ENCODE measurements at places on chromosomes 7 and 10.

DNA sequence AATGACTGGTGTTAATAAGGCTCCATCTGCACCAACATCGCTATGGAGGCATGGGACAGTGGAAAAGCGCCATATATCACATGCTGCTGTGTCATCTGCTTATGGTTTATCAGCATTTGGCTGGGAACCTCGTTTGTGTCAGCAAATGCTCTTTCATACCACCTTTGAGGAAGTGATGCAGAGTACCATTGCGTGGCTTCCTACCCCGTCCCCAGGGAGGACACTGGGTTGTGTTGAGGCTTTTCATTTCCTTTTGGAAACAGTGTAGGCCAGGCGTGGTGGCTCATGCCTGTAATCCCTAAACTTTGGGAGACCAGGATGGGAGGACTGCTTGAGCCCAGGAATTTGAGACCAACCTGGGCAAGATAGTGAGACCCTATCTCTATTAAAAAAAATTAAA, 6.8 kb downstream of the TACR2 start:
- no peak for DNase-seq

GRCh38 chr10:1162481-1163203, 106.5 kb downstream of the WDR37 start:
- no peak for DNase-seq

GRCh38 chr10:67696029-67696428, at the start of gene CTNNA3:
Gene CTNNA3 (minus strand): TSS chr10:67696195.
- DNase-seq = no peak

- no peak for DNase-seq
Observed at GRCh38 chr7:117069379-117069778, 116.1 kb downstream of the ST7 start.

DNA sequence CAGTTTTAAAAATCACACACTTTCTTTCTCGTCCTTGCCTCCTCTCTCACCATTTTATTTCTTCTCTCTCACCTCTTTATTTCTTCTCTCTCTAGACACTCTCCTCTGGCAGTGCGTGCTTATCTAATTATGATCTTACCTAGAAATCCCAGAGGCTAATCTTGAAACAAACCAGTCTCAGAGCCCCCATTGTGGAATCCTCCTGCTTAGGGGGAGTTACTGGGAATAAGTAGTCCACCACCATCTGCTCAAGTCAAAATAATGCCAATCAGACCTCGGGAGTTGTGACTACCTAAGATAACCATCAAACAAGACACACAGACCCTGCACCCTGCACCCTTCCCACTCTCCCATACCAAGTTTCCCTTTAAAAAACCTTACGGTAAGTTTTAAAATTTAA, 256.9 kb downstream of the POM121L12 start:
- no peak for DNase-seq

DNA sequence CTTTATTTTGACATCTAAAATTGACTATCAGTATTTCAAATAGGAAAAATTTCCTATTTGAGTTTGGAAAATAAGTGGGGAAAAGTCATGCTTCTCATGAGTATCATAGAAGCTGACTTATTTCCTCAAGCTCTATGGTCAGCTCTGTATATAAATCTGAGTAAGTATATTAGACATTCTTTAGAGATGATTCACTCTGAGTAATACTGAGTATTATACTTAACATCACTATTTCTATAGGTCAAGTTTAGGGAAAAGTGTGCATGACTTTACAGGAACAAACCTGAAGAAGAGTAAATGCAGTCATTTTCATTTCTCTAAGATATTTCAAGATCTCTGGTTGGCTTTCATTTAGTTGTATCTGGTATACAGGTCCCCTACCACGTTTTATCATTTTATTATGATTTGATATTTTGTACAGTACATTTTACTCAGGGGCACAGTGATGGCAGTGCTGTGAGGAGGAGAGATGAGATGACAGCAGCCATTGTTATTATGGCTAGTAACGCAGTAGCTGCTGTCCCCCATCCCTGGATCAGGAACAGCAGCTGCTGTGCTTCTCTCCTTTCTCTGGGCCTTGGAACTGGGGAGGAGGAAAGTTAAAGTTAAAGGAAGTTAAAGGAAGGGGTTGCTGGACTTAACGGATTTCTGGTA, 15.2 kb downstream of the SND1 start:
- DNase-seq = no peak

DNA sequence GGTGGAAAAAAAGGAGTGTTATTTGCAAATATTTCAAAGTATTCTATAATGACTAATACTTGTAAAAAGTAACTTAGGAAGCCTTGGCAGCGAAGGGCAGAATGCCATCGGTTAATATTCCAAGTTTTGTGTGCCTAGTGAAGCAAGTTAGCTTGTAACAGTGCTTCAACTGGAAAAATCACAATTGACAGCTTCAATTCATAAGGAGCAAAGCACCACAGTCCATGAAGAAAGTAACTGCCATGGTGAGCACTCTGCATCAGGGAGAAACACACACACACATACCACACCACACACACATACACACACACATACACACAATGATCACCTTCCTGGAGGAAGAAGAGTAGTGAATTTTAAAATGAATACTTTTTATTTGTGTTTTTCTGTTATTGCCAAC, 298.3 kb downstream of the CNTNAP2 start:
- DNase-seq = no peak

- no peak for DNase-seq
Observed at GRCh38 chr7:154744861-154745258, 258.1 kb downstream of the PAXIP1 start.

DNA sequence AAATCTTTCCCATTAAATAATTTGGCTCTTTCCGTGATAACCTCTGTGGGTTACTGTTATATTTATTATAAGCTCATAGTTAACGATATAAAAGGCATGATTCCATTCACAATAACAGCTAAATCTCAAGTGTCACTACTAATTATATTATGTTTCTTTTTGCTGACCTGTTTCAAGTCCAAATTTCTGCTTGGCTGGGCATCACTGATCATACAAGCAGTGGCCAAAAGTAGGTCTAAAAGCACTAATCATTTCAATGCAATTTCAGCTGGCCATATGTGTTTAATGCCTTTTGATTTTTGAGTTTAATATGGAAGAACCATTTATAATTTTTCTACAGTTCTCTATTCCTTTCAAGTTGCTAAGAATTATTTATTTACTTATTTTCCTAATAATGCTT, 110.7 kb downstream of the SEMA3A start:
- no peak for DNase-seq

DNA sequence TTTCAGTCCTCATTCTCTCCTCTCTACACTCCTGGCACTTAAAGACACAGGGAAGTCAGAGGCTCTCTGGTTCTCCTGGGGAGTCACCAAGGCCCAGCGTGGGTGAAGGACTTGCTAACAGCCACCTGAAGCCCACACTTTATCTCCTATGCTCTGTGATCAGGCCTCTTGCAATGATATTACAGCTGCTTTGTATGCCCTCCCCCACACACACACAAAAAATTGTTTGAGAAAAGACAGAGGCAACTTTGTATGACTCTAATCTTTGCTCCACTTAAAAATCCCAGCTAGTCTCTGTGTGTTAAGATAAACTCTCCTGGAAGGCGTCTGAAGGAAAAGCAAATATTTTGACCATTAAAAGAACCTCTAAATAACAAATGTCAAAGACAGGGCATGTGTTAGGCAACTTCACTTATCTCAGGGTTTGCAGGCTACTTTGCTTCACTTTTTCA, 507.2 kb downstream of the TNS3 start:
- DNase-seq = no peak

DNA sequence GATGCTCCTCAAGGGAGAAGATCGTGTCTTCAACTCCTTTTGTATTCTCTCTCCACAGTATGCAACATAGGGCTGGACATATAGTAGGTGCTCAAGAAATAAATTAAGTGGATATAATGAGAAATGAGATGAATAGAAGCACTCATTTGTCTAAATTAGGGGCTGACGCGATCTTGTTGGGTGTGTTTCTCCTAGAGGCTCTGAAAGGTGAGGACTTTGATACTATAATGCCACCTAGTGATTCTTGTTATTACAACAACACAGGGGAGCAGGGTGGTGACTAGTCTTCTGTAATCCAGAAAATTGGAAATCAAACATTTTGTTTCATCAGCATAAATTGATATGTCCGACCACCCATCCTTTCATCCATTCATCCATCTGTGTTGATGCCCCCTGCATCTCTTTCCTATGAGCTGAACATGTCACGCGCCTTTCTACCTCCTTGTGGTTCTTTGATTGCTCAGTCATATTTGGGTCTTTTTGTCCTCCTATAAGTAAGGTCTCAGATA, 3.5 kb upstream of the CFAP58 start:
- DNase-seq = no peak

Data from stimulated activated CD4-positive, alpha-beta T cell treated with anti-CD3 and anti-CD28 coated beads, Interleukin-1b, Interleukin-23, amount 100 ng/mL, for 1 hour (primary cell).